ENCODE measurements at places on chromosomes 3 and 15.

GRCh38 chr15:26295336-26296085 is 432.4 kb upstream of the ATP10A start:
- DNase-seq, result no peak

- no peak for DNase-seq
These were observed 277 bp upstream of the DALRD3 start for GRCh38 chr3:49018707-49019006.

DNA sequence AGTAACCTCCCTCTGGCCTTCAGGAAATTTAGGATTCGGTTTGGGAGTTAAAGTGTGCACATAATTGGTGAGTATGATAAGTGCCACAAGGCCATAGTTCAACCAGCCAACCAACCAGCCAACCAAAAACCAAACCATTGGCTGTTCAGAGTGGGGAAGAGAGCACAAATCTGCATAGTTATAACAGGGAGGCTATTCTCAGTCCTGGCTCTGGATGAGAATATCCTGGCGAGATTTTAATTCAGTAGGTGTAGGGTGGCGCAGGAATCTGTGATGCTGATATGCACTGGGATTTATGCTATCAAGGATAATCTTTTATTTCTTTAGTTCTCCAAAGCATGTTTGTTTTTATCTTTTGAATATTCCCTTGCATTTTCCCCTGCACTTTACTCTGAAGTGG is 49.1 kb downstream of the AKAP13 start:
- no peak for DNase-seq

- DNase-seq, result no peak
These were observed 87.7 kb upstream of the ABHD17C start for GRCh38 chr15:80607287-80607980.

GRCh38 chr3:71109977-71110285 is 473.6 kb downstream of the FOXP1 start:
- no peak for DNase-seq

DNA sequence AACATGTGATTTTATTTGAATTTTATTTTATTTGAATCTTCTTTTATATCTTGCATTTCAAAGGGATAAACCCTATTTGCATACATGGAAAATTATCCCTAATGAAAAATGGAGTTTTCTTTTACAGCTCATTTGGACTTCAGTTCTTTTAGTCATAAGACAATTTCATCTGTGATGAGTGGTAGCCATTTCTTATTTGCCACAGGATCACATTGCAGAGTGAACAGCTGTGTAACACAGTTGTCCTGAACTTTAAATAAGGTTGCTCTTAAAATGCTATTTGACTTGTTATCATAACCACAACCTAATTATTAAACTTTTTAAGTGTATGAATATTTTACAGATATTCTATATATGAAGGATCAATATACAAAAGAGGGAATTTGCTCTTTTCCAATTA is 221.7 kb upstream of the ROPN1 start:
- no peak for DNase-seq

- no peak for DNase-seq
These were observed 139.2 kb upstream of the MEF2A start for GRCh38 chr15:99426431-99427105.

DNA sequence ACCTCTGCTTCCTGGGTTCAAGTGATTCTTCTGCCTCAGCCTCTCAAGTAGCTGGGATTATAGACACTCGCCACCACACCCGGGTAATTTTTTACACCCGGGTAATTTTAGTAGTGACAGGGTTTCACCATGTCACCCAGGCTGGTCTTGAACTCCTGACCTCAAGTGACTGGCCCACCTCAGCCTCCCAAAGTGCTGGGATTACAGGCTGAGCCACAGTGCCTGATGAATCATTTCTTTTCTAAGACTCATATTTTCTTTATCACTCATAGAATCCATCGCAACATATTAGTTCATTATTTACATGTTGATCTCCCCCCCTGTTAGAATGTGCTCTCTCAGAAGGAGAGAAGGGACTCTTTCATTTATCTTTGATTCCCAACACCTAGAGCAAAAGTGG is 109.5 kb upstream of the PTPRG start:
- DNase-seq, result no peak

DNA sequence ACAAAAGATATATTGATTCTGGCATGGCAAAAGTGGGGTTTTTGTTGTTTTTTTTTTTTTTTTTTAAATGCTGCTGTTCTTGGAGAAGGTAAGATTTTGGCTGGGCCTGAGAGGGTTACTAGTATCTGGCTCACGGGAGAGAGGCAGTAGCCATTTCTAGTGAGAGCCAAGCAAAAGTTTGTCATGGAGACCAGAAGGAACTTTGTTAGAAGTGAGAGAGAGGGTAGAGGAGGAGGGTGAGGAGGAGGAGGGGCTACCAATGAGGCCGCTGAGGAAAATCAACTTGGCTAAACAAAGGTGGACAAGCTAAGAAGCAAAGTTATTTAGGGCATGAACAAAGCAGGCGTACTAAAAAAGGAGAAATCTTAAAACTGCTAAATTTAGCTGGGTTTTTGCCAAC is 48.9 kb upstream of the STRIT1 start:
- DNase-seq, result no peak

DNA sequence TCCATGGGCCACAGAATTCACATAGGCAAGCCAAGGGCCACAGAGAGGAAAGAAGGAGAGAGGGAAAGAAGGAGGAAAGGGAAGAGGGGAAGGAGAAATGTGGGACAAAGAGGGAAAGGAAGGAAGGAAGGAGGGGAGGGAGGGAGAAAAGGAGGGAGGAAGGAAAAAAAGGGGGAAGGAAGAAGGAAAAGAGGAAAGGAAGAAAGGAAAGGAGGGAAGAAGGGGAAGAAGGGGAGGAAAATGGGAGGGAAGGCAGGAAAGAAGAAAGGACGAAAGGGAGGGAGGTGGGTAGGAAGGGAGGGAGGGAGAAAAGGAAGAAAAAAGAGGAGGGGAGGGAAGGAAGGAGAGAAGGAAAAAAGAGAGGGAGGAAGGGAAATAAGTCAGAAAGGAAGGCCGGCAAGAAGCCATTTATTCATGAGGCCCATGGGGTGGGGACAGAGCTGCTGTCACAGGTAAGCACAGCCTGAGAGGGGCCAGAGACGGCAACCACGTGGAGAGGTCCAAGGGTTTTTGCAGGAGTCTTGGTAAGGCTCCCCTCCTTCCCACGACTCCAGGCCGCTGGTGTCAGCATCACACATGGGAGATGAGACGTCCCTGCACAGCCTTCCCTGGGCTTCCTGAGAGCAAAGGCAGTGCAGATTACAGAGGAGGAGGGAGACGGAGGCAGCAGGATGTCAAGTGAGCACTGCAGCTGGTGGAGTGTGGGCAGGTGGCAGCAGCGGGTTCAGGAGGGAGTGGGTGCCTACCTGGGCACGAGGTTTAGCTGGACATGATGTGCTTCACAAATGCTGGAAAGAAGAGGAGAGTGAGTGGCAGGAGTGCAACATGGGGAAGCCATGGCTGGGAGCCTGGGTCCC is 5.5 kb downstream of the MYL3 start:
- no peak for DNase-seq

DNA sequence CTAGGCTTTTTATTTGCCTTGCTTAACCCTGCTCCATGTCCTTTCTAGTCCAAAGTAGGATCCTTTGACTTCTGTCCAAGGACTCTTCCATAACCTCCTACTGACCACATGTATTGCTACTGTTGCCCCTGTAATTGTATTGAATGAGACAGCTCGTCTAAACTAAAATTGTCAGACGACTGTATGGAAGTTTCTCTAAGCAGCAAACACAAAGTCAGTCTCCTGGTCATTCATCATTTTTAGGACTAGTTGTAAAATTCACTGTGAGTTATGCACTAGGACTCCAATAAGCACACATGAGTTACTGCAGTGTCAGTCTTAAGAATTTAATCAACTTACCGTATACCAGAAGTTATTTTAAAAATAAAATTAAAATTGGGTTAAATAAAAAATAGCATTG is 32.8 kb downstream of the SLTM start:
- DNase-seq, result no peak

DNA sequence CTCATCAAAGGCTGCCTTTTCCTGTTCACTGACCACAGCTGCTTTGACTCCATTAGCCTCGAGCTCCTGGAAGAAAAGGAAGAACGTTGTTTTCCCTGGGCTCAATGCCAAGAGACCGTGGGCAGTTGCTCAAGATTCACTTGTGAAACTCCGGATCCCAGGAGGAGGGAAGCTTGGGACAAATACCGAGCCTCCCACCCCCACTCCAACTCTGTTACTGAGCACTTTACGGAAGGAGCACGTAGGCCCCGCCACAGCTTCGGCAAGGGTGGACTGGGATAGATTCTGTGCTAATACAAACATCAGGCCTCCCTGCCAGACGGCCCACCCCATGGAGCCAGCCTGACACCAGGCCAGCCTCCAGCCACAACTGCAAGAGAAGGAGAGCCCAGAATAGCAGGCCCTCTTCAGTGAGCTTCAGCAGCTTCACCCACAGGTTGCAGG is 10.8 kb upstream of the FANCD2 start:
- no peak for DNase-seq

DNA sequence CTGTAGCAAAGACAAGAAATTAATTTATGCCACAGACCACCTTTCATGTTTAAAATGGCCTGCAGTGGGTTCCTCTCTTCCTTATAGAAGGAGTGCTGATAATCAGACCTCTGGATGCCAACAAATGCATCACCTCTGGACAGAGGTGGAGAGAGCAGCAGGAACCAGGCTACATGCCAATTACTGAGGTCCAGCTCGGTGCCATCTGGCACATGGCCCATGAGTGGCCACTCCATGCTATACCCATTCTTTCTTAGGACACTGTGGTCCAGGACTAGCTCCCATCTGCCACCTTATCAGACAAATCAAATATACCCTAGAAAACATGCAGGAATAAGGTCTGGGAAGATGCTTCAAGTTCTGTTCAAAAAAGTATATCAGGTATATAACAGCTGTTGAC is 60.7 kb downstream of the TBC1D2B start:
- no peak for DNase-seq

GRCh38 chr15:94480289-94480834 is 249.0 kb downstream of the MCTP2 start:
- DNase-seq, result no peak

GRCh38 chr3:47791193-47791855 is 9.6 kb upstream of the SMARCC1 start:
- DNase-seq, result no peak

- DNase-seq, result no peak
These were observed 340.8 kb upstream of the SUCLG2 start for GRCh38 chr3:67995206-67995605.

DNA sequence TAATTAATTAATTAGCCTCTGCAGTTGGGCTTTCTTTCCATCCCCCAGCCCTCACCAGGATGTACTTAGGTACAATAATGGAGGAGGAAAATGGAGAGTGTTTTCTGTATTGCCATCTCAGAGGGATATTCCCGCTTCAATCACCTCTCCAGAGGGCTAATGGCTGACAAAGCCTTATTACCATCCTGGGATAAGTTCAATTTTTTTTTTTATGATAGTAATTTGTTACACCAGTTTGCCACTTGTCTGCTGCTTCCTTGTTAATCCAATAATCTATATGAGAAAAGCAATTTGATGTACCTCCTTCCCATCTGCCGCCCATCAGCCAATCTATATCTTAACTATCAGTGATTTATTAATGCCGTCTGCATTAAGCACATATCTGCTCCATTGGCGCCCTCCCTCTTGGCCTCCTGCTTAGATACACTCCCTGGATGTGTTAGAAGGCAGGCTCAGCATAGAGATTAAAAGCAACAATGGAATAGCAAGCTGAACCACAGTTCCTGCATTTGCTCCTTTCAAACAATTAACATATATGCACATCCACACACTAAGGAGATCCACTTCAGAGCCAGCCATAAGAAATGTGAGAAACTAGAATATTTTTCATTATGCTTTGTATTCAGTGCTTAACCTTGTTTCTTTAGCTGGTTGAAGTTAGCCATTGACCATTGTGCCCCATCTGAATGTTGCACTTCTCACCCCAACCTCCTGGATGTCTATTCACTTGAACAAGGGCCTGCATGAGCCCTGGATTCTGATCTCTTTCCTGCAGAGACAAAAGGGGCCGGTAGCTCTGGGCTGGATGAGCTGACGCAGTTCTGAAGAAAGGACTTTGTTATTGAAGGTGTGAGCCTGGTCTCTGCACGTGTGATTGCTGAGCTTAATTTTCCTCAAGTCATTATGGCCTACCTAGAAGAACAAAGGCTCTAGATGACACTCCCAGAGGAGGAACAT is 237.3 kb upstream of the GAP43 start:
- no peak for DNase-seq

GRCh38 chr15:63990454-63990853 is 55.8 kb downstream of the DAPK2 start:
- no peak for DNase-seq

GRCh38 chr3:196689941-196690660 is 21.9 kb downstream of the CEP19 start:
- no peak for DNase-seq

DNA sequence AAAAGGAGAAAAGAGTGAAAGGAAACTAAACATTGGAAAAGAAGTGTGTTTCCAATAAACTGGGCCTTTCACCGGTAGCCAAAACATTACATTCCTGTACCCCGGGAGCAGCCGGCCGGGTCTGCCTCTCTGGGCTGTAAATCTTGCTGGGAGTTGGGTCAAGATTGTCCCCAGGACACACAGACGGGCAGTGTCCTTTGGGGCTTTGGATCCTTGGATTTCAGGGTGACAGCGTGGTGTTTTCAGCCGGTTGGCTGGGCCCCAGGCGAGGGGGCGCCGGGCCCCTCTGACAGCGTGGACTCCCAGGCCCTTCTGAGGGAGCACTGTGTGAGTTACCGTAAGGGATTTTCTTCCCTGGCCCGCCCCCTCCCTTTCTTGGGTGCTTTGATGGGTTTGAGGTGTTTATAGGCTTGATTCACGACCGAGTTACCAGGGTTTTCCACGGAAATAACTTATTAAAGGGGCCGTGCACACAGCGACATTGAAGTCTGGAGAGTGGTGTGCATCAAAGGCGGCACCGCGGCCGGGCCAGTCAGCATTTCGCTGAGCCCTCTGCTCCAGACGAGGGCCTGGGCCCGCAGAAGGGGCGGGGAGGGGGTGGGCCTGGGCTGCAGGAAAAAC is 27.4 kb downstream of the SMAD6 start:
- DNase-seq, result no peak

- DNase-seq, result no peak
These were observed 175.4 kb upstream of the GBE1 start for GRCh38 chr3:81936817-81937216.

GRCh38 chr15:29623116-29623639 is 199.1 kb downstream of the TJP1 start:
- DNase-seq, result no peak

- no peak for DNase-seq
These were observed 20.6 kb upstream of the KCTD6 start for GRCh38 chr3:58471025-58471887.

DNA sequence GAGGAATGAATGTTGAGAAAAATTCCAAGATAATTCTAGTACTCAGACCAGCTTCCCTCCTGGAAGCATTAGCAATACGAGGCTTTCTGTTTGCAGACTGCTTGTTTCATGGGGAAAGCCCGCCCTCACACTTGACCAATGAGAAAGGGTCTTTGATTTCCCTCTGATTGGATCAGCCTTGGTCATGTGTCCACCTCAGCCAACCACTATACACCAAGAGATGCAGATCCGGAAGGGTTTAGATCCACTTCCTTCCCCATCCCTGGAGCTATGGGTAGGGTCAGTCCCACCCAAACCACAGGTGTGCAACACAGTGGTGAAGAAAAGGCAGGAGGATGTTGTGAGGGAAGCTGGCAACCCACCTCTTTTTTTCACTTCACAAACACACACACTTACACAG is 154.7 kb downstream of the SV2B start:
- no peak for DNase-seq
